Stomach (tissue), 19 donors: ENCODE measurements at places on chromosomes 12 and 14. TPM values are rescaled to one million over a fixed set of nuclear protein-coding genes. Genes with fewer than 3 reads are reported as not detected.

- H3K27me3 ChIP-seq = no peaks in the 10 kb centered on the region
- no peak for DNase-seq
- peaks cover 50% of the 10 kb centered on the region for H3K4me1 ChIP-seq
- H3K36me3 ChIP-seq = peaks cover 63% of the 10 kb centered on the region
- no peak overlapping the region for H3K4me3 ChIP-seq
- peak overlapping the region; percentile 61 for H3K27ac ChIP-seq
Measured at GRCh38 chr12:121241156-121241970, 31.4 kb downstream of the P2RX4 start.

DNA sequence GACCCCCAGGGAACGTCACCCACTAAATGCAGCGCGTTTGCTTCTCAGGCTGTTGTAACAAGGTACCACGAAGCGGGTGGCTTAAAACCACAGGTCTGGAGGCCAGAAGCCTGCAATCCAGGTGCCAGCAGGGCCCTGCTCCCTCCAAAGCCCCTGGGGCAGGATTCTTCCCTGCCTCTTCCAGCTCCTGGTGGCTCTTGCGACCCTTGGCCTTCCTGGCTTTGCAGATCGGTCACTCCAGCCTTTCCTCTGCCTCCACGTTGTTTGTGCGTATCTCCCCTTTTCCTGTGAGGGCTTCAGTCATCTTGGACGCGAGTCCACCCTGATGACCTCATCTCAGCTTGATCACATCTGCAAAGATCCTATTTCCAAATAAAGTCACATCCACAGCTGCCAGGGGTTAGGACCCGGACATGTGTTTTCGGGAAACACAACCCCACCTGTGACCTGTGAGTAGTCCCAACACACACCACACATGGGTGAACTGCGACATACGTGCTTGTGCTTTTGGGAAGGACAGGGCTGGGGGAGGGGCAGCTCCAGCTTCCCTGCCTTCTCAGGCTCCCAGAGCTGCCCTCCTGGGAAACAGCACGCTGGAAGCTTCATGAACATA lies 114.5 kb upstream of the NCOR2 start:
- no peaks in the 10 kb centered on the region for H3K27me3 ChIP-seq
- no peak overlapping the region for H3K4me3 ChIP-seq
- H3K4me1 ChIP-seq = peaks cover 93% of the 10 kb centered on the region
- no peaks in the 10 kb centered on the region for H3K36me3 ChIP-seq

- no peaks in the 10 kb centered on the region for H3K4me1 ChIP-seq
- no peaks in the 10 kb centered on the region for H3K27me3 ChIP-seq
- H3K36me3 ChIP-seq = no peaks in the 10 kb centered on the region
- no peak for DNase-seq
- H3K27ac ChIP-seq = no peak overlapping the region
Measured at GRCh38 chr14:104356020-104356737, 217.8 kb downstream of the KIF26A start.

DNA sequence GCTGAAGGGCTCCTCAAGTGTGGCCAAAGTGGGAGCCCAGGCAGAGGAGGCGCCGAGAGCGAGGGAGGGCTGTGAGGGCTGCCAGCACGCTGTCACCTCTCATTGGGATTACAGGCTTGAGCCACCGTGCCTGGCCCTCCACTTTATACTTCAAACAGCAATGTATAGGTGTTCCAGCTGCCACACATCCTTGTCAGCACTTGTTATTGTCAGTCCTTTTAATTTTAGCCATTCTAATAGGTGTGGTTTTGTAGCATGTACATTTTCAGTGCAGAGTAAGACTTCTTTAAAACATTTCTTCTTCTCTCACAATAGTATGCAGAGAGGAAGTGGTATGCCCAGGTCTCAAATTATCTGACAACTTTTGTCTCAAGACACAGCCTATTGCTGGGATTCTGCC lies 27.5 kb upstream of the HNF1A start:
- H3K27ac ChIP-seq = no peak overlapping the region

GRCh38 chr12:100741084-100741711 lies 53.4 kb upstream of the ANO4 start:
- no peak overlapping the region for H3K4me3 ChIP-seq
- H3K36me3 ChIP-seq = no peaks in the 10 kb centered on the region
- no peak overlapping the region for H3K27ac ChIP-seq
- peak; percentile 37 for DNase-seq

DNA sequence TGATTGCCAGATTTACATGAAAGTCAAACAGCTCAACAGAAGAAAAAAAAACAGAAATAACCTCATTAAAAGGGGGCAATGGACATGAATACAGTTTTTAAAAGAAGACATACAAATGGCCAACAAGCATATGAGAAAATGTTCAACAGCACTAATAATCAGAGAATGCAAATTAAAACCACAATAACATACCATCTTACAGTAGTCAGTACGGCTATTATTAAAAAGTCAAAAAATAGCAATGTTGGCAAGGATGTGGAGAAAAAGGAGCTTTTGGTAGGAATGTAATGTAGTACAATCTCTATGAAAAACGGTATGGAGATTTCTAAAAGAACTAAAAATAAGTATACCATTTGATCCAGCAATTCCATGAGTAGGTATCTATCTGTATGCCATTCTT lies 272.1 kb downstream of the CEP128 start:
- no peaks in the 10 kb centered on the region for H3K4me1 ChIP-seq
- H3K4me3 ChIP-seq = no peak overlapping the region
- no peaks in the 10 kb centered on the region for H3K27me3 ChIP-seq
- no peaks in the 10 kb centered on the region for H3K36me3 ChIP-seq

The MIPOL1 gene
- 4.6 TPM for total RNA-seq

- peak; percentile 91 for DNase-seq
- no peaks in the 10 kb centered on the region for H3K36me3 ChIP-seq
- no peaks in the 10 kb centered on the region for H3K4me1 ChIP-seq
- H3K4me3 ChIP-seq = no peak overlapping the region
- H3K27me3 ChIP-seq = no peaks in the 10 kb centered on the region
Measured at GRCh38 chr12:7995266-7995963, 37.1 kb upstream of the FOXJ2 start.

The VTI1B gene
- total RNA-seq = 44.8 TPM
